Stimulated activated CD8-positive, alpha-beta memory T cell treated with anti-CD3 and anti-CD28 coated beads, Interleukin-4, amount 100 ng/mL, for 1 hour (primary cell): ENCODE measurements at places on chromosomes 3 and 15.

DNA sequence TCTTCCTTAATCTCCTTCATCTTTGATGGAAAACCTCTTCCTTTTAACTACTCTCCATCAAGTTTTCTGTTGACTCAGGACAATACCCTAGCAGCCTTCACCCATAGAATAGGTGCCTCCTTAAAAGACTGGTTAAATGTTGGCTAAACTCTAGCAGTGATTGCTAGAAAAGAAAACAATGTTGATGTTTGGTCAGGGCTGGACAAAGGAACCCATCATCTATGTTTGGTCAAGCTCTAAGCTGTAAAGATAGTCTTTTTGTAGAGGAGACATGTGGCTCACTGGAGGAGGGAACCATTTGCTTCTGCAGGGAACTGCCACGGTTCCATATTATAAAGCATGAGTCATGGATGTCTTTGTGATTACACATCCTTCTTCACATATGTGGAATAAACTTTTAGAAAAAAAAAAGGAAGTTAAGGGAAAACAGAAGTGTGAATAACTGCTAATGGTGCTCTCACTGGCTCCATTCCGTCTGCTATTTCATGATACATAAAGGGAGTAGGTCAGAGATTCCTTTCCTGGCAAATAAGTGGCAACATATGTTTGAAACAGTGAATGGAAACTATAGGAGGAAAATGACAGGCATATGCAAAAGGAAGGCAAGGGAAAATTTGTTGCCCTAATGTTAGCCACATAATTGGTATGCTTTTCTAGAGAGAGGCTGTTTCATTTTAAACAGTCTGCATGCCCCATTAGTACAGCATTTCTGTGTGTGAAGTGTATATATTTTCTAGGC is 78.2 kb downstream of the CMSS1 start:
- DNase-seq = no peak

GRCh38 chr3:4665197-4665596 is 172.0 kb downstream of the ITPR1 start:
- DNase-seq = no peak

DNA sequence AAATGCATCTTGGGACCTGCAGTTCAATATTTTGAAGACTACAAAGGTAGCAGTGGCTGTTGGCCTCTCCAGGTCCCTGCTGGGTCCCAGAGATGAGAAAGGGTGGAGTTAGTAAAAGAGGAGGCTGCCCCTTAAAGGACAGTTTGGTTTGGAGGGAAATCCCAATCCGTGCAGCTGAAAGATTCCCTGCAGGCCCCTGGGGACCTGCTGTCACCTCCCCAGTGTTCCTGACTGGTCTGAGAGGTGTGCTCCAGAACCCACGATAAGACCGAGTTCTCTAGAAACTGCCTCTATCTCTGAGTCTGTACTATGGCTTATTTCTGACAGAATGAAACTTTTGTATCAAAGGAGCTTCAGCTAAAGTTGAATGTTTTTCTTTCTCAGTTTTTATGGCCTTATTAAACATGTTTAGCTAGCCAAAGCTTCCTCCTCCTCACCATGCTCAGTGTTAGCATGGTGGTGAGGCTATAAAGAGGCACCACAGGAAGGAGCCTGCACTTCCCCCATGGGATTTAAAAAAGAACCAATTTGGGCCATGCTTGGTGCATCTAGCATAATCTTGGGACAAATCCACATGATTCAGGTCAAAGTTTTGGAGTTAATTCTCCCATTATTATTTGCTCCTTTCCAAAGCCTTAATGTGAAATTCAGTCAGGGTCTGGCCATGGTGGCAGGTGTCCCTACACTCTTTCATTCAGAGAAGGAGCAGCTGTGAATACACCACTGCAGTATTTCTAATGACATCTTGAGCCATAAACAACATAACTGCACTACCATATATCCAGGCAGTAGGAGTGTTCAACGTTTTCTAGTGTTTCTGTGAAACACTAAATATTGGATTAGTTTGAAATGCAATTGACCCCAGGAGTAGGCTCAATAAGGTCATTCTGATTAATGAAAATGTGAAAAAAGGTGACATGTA is 74.4 kb downstream of the ATP1B3 start:
- no peak for DNase-seq

DNA sequence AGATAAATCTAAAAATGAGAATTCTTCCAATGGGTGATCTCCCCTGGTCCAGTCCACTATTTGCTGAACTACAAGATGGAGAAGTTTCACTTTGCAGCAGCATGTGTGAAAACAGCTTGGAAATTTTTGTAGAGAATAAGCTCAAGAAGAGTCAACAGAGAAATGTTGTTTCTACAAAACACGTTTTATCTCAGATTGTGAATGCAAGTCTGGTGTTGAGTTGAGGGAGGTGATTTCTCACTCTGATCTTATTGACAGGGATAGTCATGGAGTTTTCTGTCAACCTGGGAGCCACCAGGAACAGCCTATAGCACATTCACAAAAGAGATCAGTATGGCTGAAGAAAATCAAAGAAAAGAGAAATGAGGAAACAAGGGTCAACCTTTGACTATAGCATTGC is 981.2 kb upstream of the CFAP20DC start:
- DNase-seq = no peak

DNA sequence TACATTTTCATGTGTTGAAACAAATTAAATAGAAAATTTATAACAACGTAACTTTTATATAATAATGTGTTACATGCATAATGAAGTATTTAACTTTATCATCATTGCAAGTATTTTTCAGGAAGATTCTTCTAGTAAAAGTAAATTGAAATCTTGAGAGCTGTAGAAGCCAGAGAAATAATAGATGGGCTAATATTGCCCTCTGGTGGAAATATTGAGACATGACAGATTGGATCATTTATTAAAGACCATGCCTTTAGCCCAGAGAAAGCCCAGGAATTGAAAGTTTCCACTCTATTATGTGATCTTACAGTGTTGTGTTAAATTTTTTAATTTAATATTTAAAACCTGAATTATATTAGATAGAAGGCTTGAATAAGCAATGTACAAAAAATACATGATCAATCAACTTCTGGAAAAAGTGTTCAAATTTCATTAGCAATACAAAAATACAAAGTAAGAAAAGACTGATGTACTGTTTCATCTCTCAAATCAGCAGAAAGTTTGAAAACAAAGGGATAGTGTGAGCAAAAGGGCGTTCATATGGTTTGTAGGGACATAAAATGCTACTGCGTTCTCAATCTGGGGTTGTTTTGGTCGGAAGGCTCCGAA is 52.7 kb upstream of the SPTSSB start:
- no peak for DNase-seq
